AG09309 (cell line): ENCODE measurements at places on chromosomes 11 and 22.

- no peak for DNase-seq
Observed at GRCh38 chr11:44849922-44850321, 100.8 kb downstream of the TP53I11 start.

GRCh38 chr11:61325649-61326414 is 7.1 kb downstream of the DDB1 start:
- no peak for DNase-seq

DNA sequence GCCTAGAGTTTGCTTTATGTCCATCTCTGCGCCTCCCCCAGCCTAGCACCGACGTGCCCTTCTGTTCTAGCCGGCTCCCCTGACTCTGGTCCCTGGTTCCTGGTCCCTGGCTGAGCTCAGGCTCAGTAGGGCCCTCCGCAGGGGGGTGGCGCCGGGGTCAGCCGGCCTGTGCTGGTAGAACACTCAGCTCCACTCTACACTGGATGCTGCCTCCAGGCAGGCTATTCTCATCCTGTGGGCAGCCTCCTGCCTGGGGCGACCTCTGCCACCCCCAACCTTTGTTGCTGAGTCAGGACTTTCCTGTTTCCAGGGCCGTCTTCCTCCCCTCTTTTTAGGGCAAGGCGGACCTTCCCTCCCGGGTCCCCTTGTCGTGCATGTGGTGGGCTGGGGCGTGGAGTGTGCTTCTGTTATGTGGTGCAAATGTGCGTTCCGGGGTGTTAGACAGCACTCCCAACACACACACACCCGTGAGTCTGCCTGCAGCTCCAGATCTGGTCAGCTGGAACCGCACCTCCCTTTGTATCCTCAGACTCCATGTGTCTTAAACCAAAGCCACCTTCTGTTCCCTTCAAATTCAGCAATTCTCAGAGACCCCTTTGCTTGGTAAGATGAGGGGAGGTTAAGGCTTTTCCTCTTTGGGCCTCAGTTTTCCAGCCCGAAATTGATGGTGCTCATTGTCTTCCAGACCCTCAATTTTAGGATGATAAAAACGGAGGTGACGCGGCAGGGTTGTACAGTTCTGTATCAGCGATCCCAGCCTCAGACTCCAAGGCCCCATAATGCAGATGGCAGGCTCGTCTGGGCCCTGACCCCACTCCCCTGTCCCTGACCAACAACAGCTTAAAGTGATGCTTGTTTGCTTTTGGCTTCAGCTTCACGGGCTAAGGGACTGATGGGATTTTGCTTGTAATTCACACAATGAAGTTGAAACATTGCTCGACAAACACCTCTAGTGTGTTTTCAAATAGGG is 1327.9 kb downstream of the BRD1 start:
- no peak for DNase-seq

- no peak for DNase-seq
Observed at GRCh38 chr11:34451053-34451452, 12.3 kb downstream of the CAT start.

DNA sequence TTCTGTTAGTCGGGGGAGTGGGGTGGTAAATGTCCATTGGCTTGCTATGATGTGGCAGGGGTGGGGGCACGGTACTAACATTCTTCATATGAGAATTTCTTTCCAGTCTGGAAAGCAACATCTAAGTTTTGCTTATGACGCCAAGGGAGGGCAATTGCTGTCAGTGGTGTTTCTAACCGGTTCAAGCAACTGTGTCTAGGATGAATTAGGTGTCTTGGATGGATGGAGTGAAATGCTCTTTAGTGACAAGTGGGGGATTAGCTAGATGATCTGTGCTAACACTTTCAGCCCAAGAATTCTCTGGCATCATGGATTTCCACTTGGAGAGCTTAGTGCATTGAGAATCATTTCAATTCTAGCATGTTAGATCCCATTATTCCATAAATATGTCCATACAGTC is 262.6 kb upstream of the SORL1-AS1 start:
- no peak for DNase-seq

GRCh38 chr11:36500315-36500721 is 9.8 kb downstream of the TRAF6 start:
- DNase-seq, result peak; percentile 71

GRCh38 chr11:129375751-129376657 is at the start of gene BARX2:
Gene BARX2, plus strand, starts transcription at chr11:129375848. Its CDS starts 188 bp downstream, at chr11:129376036.
- peak; percentile 14 for DNase-seq

- no peak for DNase-seq
Observed at GRCh38 chr22:45073064-45073463, 63.3 kb upstream of the PHF21B start.

DNA sequence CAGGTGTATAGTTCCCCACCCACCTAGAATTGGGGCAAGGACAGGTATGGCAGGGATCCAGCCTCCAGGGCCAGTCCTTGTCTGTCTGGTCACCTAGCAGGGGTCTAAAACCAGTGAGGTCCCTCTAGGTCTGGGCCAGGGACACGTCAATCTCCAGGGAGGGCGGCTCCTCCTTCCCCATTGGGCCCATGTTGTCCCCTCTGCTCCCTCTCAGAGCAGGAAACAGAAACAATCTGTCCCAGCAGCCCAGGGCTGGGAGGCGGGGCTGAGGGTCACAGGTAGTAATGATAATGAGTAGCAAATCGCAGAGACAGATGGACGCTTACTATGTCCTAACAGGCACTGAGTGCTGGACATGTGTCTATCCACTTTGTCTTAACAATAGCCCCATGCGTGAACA is 22.8 kb upstream of the SYT7 start:
- no peak for DNase-seq

GRCh38 chr11:1655168-1656060 is 25.8 kb downstream of the KRTAP5-5 start:
- DNase-seq, result no peak

- no peak for DNase-seq
Observed at GRCh38 chr11:105870516-105871113, 151.4 kb downstream of the MSANTD4 start.

DNA sequence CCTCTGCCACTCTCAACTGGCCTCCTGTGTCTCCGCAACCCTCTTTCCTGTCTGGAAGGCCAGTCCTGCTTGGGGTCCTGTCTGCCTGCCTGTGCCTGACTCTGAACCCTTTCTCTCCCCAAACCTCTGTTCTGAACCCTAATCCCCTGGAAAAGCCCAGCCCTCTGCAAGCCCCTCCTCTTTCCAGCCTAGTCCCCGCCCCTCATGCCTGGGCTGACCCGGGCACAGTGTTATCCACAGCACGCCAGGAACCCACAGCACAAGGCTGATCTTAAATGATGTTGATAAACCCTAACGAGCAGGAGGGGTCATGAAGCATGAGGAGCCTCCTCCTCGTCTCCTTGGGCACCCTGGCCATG is at the start of gene IFITM10:
IFITM10 (minus strand) TSS at position 115 of the 359 bp plus-strand sequence. CDS start 153 bp downstream, outside the sequence.
- no peak for DNase-seq

GRCh38 chr11:131601586-131601985 is 231.2 kb downstream of the NTM start:
- DNase-seq, result no peak

DNA sequence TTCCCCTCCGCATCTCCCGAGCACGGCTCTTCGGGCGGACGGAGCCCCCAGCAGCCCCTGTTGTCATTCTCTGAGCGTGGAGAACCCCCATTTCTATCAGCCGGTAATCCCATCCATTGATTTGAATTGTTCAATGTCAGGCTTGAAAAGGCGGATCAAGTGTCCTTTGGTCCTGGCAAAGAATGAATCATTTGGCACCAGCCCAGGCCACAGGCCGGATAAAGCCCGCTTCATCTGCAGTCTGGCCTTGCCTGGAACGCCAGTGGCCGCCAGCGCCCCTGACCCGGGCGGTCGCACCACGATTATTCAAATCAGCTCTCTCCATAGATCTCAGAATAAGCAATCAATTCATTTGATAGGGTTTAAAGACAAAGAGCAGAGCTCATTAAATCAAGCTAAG is 188.9 kb downstream of the BRD1 start:
- no peak for DNase-seq

DNA sequence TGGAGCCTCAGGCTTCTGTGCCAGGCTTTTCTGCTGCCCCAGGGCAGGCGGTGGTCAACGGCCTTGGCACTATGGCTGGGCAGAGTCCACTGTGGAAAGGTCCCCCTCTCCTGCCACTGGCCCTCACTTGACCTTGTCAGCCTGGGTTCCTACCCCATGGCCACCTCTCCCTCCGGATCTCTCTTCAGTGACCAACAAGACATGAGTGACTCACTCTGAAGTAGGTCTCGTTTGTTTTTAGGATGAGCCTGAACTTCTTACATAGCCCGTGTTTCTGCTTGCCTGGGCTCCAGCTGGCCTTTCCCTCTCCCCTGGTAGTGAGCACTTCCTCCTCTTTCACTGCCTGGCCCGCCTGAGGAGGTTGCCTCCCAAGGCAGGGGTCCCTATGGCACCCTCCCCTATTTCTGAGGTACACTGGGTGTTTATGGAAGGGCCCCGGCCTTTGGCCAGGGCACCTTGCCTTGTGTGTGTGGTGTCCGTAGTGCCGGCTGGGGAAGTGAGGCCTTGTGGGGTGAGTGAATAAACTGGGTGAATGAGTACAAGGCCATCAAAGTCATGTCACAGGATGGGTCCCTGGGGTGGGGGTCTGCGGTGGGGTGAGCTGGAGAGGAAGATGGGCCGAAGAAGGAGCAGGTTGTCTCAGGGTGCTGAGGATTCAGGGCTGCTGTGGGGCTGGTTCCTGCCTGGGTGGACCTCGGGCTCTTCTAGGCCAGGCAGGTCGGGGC is 5.0 kb downstream of the SHANK3 start:
- no peak for DNase-seq

DNA sequence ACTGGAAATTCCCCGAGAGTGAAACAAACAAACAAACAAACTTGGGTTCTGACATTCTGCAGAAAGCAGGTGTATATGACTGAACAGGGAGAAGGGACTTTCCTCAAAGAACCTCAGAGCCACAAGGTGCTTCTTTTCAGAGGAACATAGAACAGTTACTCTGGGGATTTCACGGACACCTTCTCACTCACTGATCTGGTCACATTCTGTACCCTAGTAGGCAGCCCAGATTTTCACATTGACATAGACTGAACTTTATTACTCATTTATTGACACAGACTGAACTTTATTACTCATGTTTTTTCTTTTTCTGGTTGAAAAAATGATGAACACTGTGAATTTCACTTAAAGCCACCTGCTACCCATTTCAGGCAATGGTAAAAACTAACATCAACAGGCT is 263.0 kb downstream of the OPCML start:
- no peak for DNase-seq

GRCh38 chr11:106585061-106585460 is 433.2 kb downstream of the GUCY1A2 start:
- peak; percentile 38 for DNase-seq

GRCh38 chr11:126332221-126332711 is 23.2 kb upstream of the ST3GAL4 start:
- peak; percentile 62 for DNase-seq

- DNase-seq, result no peak
Observed at GRCh38 chr22:26977741-26978376, 320.5 kb downstream of the MIAT start.

- DNase-seq, result no peak
Observed at GRCh38 chr11:34366522-34366921, 8.7 kb upstream of the ABTB2 start.

DNA sequence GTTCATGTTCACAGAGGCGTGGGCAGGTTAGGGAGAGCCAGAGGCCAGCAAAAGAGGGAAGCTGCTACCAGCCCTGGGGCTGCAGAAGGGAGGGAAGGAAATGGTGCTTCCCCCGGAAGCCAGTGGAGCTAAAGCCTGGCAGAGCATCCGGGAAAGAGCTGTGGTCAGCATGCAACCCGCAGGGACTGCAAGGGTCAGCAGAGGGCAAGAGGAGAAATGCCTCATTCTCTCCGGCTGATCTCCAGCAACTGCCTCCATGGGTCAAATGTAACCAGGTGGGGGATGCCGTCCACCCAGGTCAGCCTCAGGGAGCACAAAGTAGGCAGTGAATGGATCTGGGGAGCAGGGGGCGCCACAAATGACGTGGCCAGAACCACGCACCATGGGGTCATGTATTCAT is 36.9 kb upstream of the PRR5 start:
- DNase-seq, result no peak

GRCh38 chr22:29744902-29745301 is 21.9 kb downstream of the ZMAT5 start:
- peak; percentile 49 for DNase-seq

- no peak for DNase-seq
Observed at GRCh38 chr11:29258411-29258810, 758.4 kb downstream of the KCNA4 start.

DNA sequence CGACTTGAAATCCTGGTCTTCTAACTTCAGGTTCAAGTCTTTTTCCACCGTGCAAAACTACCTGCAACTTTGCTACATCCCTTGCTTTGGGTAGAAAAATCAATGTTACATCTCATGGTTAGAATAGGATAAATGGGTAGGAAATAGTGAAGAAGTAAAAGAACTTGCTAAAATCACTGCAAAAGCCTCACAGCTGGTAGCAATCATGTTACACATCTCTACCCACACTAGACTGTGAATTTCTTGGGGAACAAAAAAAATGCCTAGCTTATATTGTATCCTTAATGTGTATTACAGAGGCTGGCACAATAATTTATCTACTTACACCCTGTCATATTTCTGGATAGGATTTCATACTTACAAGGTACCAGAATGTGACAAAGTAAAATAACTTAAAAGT is 133.8 kb downstream of the FAM181B start:
- DNase-seq, result no peak

GRCh38 chr11:116787436-116787785 is 412 bp downstream of the ZPR1 start:
- DNase-seq, result no peak

GRCh38 chr11:93517041-93517440 is 26.1 kb downstream of the SMCO4 start:
- DNase-seq, result no peak

- no peak for DNase-seq
Observed at GRCh38 chr11:124739479-124740276, at the start of gene NRGN. Gene NRGN, plus strand, starts transcription at chr11:124739942. Its CDS starts 143 bp downstream, at chr11:124740085.

DNA sequence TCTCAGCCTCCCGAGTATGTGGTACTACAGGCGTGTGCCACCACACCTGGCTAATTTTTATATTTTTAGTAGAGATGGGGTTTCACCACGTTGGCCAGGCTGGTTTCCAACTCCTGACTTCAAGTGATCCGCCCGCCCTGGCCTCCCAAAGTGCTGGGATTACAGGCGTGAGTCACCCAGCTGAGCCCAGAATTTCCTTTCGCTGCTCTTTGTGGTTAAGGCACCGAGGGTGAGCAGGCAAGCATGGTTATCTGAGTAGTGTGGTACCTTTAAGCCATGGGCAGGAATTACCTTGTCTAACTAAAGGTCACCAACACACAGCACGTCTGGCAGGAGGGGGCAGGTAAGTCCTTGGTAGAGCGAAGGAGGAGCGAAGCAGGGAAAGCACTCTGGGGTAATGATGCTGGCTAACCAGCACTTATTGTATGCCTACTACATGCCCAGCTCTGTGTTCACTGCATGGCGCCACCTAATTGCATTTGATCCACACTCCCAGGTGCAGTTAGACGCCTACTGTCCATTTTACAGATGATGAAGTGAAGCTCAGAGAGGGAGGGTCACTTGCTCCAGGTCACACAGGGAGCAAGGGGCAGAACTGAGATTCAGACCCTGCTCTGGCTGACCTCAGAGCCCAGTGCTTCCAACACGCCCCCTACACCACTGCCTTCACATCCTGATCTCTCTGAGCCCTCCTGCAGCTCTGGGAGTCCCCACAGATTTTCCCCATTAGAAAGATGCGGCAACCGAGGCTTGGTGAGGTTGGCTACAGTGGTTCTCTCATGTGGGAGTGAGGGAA is 45.7 kb downstream of the TRIOBP start:
- peak; percentile 64 for DNase-seq
